Renal cortical epithelial cell (primary cell): ENCODE measurements at places on chromosomes 7 and 10. TPM values are rescaled to one million over a fixed set of nuclear protein-coding genes. Genes with fewer than 3 reads are reported as not detected.
A peak's percentile ranks its signal among the peaks of the same experiment; 100 is the strongest.

DNA sequence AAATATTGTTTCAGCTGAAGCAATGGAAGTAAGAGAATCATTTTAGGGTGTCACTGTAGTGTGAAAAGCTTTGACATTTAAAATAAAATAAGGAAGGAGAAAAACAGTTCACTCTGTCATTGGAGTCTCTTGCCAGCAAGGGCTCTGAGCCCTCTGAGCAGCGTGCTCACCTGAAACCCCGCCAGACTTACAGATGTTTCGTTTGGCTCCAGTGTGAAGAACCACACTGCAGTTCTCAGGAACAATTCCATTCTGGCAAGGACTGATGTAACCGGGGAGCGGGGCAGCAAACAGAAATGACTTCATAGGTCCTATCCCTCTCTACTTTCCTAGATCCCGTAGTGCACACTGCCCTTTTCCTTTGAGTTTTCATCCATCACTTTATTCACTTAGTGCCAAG is 164.3 kb downstream of the CELF2 start:
- no peak for DNase-seq

GRCh38 chr10:13536674-13537366 is 8.0 kb upstream of the BEND7 start:
- DNase-seq: peak; percentile 50

DNA sequence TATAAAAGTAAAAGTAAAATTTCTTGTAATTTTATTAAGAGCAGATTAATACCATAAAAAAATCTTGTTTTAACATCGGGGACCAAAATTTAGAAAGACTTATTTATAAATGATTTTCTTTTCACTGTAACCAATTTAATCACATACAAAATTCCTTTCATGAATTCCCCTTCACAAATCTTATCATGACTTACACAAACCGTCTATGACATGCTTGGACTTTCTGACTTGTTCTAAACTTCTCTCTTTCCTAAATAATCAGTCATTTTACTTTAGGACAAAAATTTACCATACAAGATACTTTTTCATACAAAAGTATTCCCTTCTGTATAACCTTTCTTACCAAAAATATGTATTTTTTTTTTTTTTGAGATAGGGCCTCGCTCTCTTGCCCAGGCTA is 9.3 kb downstream of the CROT start:
- DNase-seq: no peak

GRCh38 chr10:97425964-97426775 is at the start of gene PGAM1:
TSS of gene PGAM1 (plus strand) at chr10:97426191. CDS start at chr10:97426308, 117 bp downstream.
- DNase-seq: peak; percentile 85

ARMS2 gene
- total RNA-seq: not detected in 2 replicates

GRCh38 chr10:58896229-58896628 is 280.2 kb upstream of the PHYHIPL start:
- no peak for DNase-seq

PAX4 gene
- not detected in 2 replicates for total RNA-seq

GRCh38 chr7:47602272-47603004 is 20.5 kb upstream of the TNS3 start:
- peak; percentile 72 for DNase-seq

- DNase-seq: no peak
Observed at GRCh38 chr10:75269605-75270004, 33.8 kb upstream of the COMTD1 start.

SLC26A5 gene
- not detected in 2 replicates for total RNA-seq

- DNase-seq: no peak
Observed at GRCh38 chr10:45403151-45403550, 29.1 kb downstream of the ALOX5 start.

GRCh38 chr10:110803830-110804338 is 67.8 kb upstream of the PDCD4 start:
- DNase-seq: peak; percentile 43

ANKRD61 gene
- 0.15 TPM in 1 of 2 replicates, not detected in the other for total RNA-seq
